ENCODE measurements at places on chromosomes 16 and 17. TPM values are rescaled to one million over a fixed set of nuclear protein-coding genes. Genes with fewer than 3 reads are reported as not detected.

GRCh38 chr16:87917503-87917902 is 18.8 kb downstream of the CA5A start:
- DNase-seq, result no peak

The ABI3 gene
- polyA plus RNA-seq, result 5.2 TPM

- DNase-seq, result no peak
Measured at GRCh38 chr17:72719578-72720493, 372.7 kb downstream of the SLC39A11 start.

GRCh38 chr16:2857451-2858244 is at the start of gene PRSS22:
Gene PRSS22 (minus strand): TSS chr16:2858170. CDS start chr16:2858104, 66 bp downstream.
- no peak for DNase-seq

- no peak for DNase-seq
Measured at GRCh38 chr17:36583787-36584186, 7.9 kb upstream of the DHRS11 start.

The ADAM11 gene
- 4.6 TPM for polyA plus RNA-seq

GRCh38 chr16:79089735-79090284 is 510.7 kb downstream of the MAF start:
- peak; percentile 66 for DNase-seq

- no peak for DNase-seq
Measured at GRCh38 chr16:81445966-81446906, 1.6 kb downstream of the CMIP start.

DNA sequence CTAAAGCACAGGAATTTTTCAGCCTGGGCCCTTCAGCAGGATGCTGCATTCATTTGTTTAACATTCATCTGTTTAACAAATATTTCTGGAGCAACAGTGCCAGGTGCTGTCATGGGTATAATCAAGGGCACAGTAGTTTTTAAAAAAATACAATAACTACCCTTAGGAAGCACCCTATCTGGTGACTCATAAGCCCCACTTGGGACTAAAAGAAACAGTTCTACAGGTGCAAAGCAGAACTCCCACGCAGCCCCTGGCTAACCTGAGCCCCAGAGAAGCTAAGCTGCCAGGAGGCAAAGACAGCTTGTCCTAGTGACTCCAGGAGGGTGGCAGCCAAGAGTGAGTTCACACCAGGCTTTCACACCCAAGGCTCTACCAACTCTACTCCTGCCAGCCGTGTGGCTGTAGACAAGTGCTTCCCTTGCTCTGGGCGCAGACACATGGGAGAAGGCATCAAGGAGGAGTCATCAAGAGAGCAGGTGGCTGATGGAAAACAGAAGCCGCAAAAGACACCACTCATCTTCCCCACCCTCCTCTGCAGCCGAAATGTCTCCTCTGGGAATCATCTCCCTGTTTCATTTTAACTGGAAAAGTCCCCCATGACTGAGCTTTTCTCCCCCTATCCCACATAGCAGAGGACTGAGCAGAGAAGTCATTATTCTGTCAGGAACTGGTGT is 14.4 kb downstream of the CUEDC1 start:
- no peak for DNase-seq

The GAS2L2 gene
- not detected for polyA plus RNA-seq

DNA sequence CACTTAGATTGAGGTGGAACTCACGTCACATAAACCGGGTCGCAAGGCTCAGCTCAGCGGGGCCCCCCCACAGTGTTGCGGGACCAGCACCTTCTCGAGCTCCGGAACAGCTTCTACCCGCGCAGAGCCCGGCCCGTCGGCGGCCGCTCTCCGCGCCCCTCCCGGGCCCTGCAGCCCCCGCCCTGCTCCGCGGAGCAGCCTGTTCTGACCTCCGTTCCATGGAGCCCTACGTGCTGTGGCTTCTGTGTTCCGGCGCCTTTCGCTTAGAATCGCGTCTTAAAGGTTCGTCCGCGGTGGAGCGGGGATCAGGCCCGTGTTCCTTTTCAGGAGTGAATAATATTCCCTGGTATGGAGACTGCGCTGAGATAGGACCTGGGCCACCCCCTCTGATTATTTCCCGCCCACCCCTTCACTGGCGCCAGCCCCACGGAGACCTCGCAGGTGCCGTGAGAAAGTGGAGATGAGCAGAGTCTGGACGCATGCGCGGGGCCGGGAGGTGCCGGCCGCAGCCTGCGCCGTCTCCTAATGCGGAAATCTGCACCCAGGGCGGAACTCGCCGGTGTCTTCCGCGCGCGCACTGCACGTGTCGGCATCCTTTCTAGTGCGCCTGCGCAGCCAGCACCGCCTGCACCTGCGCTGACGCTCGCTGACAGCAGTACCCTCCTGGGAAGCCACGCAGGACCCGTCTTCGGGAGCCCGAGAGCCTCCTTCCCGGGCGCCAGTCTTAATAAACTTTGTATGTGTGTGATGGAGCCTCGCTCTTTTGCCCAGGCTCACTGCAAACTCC is 30.9 kb downstream of the ZNF778 start:
- DNase-seq, result no peak

DNA sequence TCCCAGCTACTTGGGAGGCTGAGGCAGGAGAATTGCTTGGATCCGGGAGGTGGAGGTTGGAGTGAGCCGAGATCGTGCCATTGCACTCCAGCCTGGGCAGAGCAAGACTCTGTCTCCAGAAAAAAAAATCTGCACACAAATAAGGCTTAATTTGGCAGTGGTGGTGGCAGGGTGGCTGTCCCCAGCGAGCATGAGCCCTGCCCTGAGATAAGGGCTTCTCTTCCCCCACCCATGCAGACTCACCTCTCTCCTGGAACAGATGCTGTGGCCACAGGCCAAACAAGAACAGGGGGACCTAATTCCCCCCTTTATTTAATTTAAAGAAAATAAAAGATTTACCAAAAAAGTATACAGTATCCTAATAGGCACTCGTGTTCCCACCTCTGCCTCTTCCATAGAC is 157.2 kb downstream of the RAB11FIP4 start:
- no peak for DNase-seq

- no peak for DNase-seq
Measured at GRCh38 chr17:16374146-16374938, 6.5 kb upstream of the UBB start.

The TNRC6C gene
- 11.6 TPM for polyA plus RNA-seq

The HNF1B gene
- polyA plus RNA-seq, result 113 TPM

The MSLN gene
- polyA plus RNA-seq, result 24.8 TPM

DNA sequence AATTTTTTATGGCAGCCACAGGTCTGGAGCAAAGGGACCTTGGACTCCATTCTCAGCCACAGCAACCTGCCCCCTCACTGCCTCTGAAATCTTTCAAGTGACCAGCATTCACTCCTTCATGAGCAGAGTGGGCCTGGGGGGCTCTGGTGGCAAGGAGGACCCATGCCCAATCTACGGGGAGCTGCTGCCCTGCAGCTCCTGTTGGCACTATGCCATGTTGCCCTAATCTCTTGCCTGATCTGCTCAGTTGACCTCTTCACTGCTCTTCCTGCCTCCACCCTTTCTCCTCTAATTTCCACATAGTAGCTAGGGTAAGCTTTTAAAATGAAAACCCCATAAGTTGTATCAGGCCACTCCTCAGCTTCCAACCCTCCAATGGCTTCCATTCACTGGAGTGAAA is 2.9 kb upstream of the PRKCB start:
- no peak for DNase-seq

The NOMO2 gene
- polyA plus RNA-seq, result 89.0 TPM

DNA sequence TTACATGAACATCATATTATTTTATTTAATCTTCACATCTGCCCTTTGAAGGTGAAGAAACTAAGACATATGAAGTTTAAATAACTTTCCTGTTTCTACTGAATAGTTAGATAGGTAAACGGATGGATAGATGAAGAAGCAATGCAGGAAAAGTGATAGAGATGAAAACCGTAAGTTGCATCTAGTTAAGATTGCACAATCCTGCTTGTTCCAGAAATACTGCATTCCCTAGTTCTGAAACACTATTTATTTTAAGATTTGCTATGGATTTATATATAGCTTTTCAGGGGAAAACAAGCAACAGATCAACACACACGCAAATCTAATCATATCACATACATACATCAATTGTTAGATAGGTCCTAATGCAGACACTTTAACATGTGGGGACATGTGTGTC is 512.7 kb upstream of the C16orf82 start:
- DNase-seq, result no peak

All from left renal cortex interstitium (tissue), 4 donors.